Kidney (tissue), 22 donors: ENCODE measurements at places on chromosomes 6 and 20. TPM values are rescaled to one million over a fixed set of nuclear protein-coding genes. Genes with fewer than 3 reads are reported as not detected.

C20orf202 gene
- 0.16 TPM for total RNA-seq

TTK gene
- 0.79 TPM for total RNA-seq

DNA sequence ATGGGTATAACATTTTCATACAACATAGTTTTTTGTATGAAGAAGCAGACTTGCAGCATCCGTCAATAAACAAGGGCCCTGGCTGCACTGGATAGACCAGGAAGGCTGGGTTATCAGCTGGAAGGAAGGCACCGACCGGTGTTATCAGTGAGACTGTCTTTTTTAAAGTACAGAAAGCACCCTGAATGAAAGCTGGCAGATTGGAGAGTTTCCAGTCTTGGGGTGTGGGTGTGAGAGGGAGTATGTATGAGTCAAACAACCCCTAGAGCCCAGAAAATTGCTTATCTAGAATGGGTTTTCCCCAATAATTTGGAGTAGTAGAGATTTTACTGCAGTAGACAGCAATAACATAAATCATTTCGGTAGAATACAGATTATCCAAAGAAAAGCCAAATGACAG lies 42.4 kb downstream of the TXLNB start:
- DNase-seq: no peak
- no peaks in the 10 kb centered on the region for H3K27me3 ChIP-seq
- no peak overlapping the region for H3K4me3 ChIP-seq
- no peak overlapping the region for H3K27ac ChIP-seq
- no peaks in the 10 kb centered on the region for H3K36me3 ChIP-seq

- no peaks in the 10 kb centered on the region for H3K4me1 ChIP-seq
- H3K27ac ChIP-seq: no peak overlapping the region
- no peak for DNase-seq
Measured at GRCh38 chr6:487956-488355, 96.4 kb downstream of the IRF4 start.

DNA sequence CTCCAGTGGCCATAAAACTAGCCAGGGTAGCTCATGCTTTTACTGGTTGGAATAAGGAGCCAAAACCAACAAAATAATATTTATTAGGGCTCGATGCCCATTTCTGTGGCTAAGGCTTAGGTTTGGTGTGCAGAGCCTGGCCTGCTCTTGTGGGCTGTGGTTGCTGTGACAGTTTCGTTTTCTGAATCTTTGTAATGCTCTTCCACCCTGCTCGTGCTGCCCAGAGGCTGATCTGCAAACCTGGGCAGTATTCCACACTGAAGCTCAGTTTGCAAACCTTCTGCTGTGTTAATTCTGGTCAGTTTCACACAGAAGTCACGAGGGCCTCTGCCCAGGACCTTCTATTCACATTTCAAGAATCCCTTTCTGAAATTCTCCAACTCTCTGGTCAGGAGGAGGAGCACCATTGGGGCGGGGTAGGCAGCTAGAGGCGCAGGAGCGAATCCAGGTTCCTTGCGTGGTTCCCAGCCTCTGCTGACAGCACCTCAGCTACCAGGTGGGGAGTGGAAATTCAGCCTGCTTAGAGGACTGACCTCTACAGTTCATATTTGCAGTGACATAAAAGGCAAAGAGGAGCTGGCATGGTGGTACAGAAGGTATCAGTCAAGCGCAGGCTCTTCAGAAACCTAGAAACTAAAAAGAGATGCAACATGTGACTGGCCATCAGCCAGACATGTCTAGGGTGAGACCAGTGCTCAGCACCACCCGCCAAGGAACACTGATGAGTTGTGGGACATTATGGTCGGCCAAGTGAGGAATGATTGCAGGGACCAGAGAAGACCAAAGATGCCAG lies 14.3 kb upstream of the C20orf144 start:
- peaks cover 13% of the 10 kb centered on the region for H3K36me3 ChIP-seq
- no peak for DNase-seq
- no peaks in the 10 kb centered on the region for H3K27me3 ChIP-seq
- H3K4me3 ChIP-seq: no peak overlapping the region

GRCh38 chr6:47672816-47673215 lies 25.6 kb upstream of the ADGRF4 start:
- DNase-seq: no peak
- no peak overlapping the region for H3K4me3 ChIP-seq
- no peaks in the 10 kb centered on the region for H3K4me1 ChIP-seq
- H3K27me3 ChIP-seq: no peaks in the 10 kb centered on the region

DNA sequence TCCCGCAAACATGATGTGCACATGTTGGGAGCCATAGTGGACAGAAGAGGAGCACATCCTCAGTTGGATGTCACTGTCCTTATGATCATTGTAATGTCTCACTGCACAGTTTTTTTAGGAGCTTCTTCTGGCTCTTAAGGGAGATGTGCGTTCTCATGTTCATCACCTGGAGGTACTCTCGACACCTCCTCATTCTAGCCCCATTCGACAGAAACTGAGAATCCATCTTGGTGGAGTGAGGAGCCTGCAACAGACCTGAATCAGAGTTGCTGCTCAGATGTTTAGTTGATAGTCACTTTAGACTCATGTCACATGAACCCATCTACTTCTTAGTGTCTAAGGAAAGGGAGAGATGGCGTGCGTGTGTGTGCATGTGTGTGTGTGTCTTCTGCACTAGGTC lies 2.3 kb upstream of the BMP6 start:
- no peaks in the 10 kb centered on the region for H3K36me3 ChIP-seq
- H3K27ac ChIP-seq: no peak overlapping the region

- no peaks in the 10 kb centered on the region for H3K4me1 ChIP-seq
- DNase-seq: peak; percentile 20
- H3K27ac ChIP-seq: no peak overlapping the region
- no peaks in the 10 kb centered on the region for H3K36me3 ChIP-seq
- H3K4me3 ChIP-seq: no peak overlapping the region
- H3K27me3 ChIP-seq: no peaks in the 10 kb centered on the region
Measured at GRCh38 chr6:34161857-34162515, 16.1 kb upstream of the GRM4 start.
